ENCODE measurements at places on chromosomes 7 and 10.

DNA sequence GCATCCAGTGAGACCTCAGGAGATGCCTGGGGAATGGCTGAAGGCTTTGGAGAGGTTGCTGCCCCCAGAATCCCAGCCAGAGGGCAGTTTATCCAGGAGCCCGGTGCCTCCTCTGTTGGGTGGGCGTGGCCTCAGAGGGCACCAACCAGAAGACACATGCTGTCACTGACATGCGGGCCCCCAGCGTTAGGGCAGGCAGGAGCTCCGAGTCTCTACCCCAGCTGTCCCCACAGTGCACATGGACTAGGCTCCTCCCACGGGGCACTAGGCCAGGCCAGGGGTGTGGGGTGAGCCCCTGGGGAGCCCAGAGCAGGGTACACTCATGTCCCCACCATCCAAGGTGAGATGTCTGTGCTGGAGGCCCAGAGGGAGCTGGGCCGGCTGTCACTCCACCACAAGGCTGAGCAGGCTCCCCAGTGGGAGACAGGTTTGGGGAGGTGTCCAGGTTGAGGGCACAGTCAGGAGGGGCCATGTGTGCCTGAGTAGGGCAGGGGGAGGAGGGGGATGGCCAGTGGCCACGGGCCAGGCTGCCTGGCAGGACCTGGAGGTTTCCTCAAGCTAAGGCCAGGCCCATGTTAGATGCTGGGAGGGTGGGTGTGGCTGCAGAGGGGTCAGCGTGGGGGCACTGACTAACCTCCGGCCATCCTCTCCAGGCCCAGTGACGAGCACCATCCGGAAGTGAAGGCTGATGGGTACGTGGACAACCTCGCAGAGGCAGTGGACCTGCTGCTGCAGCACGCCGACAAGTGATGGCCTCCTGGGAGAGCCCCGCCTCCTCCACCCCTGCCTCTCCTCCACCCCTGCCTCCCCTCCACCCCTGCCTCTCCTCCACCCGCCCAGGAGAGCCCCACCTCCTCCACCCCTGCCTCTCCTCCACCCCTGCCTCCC is 131.3 kb downstream of the FAM53B start:
- no peak for DNase-seq

- no peak for DNase-seq
Measured at GRCh38 chr7:92343714-92344113, 97.9 kb downstream of the ANKIB1 start.

GRCh38 chr7:44122529-44122928 is 819 bp downstream of the POLD2 start:
- peak; percentile 38 for DNase-seq

- peak; percentile 45 for DNase-seq
Measured at GRCh38 chr7:33744293-33745075, 160.9 kb upstream of the BMPER start.

- no peak for DNase-seq
Measured at GRCh38 chr10:44874166-44874565, 37.0 kb upstream of the TMEM72 start.

GRCh38 chr10:78768876-78769275 is 299.9 kb upstream of the ZMIZ1 start:
- DNase-seq: peak; percentile 75

DNA sequence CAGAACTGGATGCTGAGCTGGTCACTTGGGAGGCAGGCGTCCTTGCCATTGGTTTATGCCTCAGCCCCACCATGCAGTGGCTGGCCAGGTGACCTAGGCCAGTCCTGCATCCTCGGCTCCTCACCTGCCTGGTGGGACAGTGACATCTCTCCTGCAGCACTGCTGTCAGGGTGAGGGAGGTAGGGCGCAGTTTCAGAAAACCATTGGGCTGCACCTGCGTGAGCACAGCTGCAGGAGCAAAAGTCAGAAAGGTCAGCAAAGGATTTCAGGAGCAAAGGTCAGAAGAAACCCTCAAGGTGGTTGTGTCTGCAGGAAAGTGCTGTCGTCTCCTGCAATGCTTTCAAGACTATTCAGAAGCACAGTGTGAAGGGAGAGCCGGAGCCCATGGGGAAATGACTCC is 48.1 kb downstream of the EGFR start:
- no peak for DNase-seq

DNA sequence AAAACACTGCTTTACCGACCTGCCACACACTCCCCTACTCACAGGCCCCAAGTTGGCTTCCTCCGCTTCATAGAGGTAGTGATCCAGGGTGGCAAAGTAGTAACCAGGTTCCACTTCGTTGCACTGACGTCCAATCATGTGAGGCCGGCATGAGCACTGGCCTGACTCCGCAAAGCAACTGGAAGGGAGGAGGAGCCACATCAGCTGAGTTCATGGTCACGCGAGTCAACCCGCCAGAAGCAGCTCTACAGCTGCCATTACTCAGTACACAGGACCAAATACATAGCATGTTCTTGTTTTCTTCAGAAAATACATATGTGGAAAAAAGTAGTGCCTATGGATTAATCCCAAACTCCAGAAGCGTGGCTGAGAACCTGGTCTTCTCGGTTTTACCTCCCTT is 38.5 kb downstream of the LAMB1 start:
- no peak for DNase-seq

DNA sequence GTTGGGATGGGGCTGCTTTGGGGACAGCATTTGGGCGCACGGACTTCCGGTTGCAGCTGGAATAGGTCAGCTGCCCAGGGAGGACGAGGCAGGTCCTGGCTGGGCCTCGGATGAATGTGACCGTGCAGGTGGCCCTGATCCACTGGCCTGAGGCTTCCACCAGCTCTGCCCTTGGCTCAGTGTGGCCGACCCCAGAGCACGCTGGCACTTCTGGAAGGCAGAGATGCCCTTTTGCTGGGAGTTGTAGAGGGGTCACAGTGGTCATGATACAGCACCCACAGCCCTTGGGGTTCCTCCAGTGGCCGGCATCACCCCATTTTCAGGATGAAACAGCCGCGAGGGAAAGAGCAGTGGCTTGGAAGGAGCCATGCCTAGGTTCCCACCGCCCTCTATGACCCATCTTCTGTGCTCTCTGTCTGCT is 19.0 kb downstream of the ADCY1 start:
- DNase-seq: no peak

DNA sequence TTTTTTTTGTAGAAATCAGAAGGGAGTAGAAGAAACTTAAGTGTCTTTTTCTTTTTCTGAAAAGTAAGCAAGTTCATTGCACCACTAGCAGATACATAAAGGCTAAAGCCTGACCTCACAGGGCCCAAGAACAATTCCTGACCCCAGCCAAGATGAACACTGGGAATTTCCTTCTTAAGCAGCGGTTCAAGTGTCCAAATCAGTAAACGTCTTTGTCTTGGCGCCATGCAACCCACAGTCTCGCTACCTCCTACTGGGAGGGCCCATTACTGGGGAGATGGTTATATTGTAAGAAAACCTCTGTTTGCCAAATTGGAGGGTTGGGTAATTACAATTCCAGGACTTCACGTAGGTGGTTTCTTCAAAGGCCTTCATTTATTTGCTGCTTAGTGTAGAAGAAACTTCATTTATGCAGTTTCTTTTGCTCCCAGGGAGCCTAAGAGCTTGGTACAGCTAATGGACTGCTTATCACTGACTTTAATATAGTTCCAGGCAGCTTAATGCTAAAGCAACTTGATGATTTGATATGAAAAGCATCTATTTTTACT is 58.3 kb upstream of the ADRB1 start:
- no peak for DNase-seq

DNA sequence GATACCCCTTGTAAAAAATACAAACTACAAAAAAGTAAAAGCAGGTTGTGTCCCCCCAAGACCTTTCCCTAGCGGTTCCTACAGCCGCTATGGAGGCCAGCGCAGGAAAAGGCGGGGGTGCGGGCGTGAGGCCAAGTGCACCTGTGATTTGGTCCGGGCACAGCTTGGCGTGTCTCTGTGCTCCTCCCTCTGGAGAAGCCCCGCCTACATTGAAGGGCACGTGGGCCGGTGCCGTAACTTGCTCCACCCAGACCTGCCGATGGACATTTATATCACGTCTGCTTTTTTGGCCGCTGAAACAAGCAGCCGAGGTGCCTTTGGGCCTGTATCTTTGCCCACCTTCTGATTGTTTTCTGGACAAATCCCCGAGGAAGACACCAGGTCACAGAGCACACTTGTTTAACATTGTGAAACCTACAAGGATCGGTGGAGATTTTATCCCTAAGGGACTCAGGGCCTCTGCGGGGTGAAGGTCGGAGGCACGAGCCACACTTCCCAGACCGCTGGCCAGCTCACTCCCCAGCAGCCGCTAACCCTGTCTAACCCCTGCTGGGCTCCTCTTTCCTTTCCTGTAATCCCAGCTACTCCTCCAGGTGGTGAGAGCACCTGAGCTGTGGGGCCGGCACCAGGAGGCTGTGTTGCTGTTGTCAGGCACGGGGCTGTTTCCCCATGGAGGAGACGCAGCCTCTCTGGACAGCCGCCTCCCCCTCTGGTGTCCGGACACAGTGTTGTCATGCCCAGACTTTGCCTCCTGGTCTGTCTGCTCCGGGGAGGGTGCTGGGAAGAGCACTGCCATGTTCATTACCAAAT is 18.8 kb upstream of the INPP5A start:
- DNase-seq: no peak

- DNase-seq: no peak
Measured at GRCh38 chr7:50331564-50332208, 27.2 kb downstream of the IKZF1 start.

DNA sequence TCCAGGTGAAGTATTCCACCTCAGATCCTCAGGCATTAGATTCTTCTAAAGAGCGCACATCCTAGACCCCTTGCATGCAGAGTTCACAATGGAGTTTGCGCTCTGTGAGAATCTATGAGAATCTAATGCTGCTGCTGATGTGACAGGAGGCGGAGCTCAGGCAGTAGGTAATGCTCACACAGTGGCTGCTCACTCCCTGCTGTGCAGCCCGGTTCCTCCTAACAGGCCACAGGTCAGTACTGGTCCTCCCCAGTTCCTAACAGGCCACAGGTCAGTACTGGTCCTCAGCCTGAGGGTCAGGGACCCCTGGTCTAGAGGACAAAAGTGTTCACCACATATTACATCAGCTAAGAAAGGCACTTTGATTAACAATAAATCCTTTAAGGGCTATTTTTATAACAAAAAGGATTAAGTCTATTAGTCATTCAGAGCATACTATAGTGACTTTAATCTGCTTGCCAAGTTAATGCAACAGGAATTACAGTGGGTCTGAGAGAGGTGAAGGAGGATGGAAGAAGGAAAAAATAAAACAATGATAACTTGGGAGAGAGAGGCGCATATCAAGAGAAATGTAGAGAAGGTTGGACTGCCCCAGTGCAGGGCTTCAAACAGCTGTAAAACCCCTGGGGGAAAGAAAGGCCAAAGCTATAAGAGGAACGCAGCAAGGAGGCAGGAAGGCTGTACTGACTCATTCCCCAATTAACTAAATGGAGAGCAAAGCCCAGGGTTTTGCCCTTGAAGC is 49.2 kb downstream of the CUL2 start:
- no peak for DNase-seq

GRCh38 chr7:81074406-81074805 is 155.6 kb upstream of the SEMA3C start:
- no peak for DNase-seq

DNA sequence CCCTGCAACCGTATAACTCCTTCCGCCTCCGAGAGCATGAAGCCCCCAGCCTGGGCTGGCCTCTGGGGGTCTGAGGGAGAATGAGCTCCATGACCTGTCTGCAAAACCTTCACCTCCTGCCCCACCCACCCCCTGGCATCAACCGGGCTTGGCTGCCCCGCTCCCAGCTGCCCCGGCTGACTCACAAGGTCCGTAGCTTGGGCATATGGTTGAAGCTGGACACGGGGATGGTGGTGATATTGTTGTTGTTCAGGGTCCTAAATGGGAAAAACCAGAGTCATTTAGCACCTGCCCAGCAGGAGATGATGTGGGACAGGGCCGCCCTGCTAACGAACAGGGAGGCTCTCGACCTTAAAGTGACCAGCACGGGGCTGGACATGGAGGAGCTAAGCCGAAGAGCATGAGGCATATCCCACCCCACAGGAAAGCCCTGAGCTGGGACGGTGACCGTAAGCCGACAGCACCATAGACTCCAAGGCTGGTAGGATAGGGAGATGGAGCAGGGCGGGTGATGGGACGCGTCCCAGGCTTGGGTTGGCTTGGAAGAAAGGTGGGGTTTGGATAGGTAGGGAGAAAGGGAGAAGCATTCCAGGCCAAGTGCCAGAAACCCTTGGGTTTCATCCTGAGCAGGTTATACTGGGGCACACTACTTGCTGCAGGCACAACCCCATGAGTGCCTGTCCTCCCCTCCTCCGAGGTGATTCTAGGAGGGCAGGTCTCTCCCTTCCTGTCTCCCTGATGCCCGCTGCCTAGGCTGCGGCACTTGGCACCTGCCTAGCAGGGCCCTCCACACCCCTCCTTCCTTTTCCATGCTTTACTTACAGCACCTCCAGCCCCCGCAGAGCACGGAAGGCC is 121.5 kb downstream of the SLIT1 start:
- DNase-seq: no peak

DNA sequence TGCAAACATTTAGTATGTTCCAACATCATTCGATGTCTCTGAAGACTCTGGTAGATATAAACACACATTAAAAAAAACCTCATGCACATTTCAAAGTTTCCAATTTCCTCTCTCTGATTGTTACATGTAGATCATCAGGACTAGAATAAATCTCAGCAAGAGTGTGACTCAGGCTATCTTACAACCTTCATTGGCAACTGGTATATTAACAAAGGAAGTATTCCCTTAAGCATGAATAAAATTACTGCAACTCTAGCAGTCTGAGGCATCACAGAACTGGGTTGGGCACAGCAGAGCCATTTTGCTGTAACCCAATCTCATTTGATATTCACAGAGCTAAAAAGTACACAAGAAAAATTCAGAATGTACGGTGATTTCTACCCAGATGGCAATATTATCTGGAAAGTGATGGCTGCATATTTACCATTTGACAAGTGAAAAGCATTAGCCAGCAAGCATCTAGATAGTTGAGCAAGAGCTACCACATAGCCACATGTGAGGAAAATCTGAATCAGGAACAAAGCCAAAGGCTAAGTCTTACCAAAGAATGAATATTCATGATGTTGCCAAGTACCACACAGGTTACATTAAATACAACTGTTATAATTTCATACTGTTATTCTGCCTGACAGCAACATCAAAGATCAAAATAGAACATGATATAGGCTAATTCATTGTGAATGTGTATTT is 232.2 kb downstream of the CRPPA start:
- DNase-seq: no peak

DNA sequence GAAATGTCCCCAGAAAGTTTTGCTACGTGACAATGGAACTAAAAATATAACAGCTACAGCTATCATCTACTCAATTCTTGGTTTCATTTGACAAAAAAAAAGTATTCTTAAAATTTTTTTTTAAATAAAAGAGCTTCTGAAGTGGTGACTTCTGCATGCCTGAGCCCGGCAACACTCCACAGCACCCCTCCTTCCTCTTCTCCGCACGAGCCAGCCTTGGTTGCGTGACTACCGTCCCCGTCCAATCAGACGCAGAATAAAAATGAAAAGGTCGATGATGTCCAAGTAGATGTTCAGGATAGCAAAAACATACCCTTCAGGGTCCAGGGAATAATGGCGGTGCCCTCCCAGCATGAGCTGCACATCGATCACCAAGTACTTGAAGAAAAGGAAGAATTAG is 34.5 kb upstream of the GATAD1 start:
- DNase-seq: no peak

Data from Kasumi-1 (cell line).